ENCODE measurements at places on chromosomes 5 and 9.

DNA sequence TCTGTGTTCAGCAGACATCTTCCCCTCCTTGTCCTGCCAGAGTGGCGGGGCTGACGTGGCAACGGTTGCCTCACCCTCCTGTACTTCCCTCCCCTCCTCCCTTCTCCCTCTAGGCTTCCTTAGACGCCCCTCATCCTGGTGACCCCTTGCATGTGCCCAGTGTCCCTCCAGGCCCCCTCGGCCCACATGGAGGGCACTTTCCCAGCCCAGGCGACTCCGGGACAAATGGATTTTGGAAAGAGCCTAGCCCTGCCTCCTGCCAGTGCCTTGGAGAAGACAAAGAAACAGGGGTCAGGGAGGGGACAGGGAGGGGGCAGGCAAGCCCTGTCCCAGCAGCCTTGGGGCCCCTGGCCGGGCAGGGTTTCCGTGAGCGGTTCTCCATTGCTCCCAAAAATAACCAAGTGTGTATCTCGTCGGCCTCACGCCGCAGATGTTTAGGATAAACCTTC is 38.3 kb upstream of the NEURL1B start:
- no peak for DNase-seq

DNA sequence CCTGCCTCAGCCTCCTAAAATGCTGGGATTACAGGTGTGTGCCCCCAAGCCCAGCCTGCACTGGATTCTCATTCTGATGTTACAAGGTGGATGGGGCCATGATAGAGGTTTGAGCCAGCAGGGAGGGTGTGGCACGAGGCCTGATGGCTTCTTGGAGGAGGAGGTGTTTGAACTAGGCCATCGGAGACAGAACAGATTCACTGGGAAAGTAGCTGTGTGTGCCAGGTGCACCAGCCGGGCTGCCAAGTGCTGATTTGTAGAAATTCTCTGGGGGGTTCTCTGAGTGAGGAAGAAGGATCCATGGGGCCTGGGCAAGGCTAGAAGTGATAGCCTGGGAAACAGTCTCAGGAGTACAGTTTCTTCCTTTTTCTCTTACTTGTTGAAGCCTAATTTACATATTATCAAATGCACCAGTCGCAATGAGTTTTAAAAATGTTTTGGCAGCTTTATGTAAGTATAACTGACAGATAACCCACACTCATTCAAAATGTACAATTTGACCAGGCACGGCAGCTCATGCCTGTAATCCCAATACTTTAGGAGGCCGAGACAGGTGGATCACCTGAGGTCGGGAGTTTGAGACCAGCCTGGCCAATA is 31.1 kb upstream of the STXBP1 start:
- DNase-seq: no peak

DNA sequence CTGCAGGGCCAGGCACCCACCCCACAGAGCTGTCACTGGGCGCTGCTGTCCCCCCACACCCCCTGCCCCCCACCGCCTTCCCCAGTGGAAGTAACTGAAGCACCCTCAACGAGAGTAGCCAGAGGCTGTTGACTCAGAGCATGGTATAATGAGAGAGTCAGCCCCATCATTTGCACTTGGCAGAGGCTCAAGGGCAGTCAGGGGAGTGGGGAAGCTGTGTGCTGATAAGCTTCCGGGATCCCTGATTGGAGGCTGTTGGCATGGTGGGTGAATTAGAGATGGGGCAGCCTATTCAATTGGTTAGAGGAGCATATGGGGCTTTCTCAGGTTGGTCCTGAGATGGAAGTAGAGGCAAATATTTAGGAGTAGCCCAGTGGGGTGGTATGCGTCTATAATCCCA is 77.1 kb upstream of the GOLM1 start:
- no peak for DNase-seq

GRCh38 chr5:19547640-19548039 is 440.4 kb downstream of the CDH18 start:
- no peak for DNase-seq

GRCh38 chr9:128940946-128941755 is 6.3 kb downstream of the DOLK start:
- no peak for DNase-seq

GRCh38 chr9:69030851-69031645 is 4.5 kb upstream of the FXN start:
- DNase-seq: no peak

GRCh38 chr5:174514983-174515394 is 209.4 kb upstream of the MSX2 start:
- DNase-seq: no peak

GRCh38 chr5:126808521-126808988 is 31.6 kb downstream of the LMNB1 start:
- no peak for DNase-seq

DNA sequence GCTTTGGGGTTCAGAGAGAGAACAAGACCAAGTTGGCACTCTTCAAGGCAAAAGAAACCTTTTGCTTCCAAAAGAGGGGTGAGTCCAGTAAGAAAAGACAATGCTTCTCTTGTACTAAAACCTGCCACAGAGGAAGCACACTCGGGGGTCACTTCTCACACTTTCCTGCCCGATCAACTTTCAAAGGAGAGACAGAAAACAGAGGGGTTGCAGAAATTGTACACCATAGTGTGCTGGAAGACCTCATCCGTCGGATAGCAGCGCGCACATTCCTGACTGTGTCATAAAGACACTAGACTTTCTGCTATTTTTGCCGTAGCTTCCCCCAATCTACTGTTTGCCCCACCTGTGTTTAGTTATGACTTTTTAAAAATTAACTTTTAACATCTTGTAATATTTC is 66.9 kb downstream of the OR2K2 start:
- DNase-seq: no peak

DNA sequence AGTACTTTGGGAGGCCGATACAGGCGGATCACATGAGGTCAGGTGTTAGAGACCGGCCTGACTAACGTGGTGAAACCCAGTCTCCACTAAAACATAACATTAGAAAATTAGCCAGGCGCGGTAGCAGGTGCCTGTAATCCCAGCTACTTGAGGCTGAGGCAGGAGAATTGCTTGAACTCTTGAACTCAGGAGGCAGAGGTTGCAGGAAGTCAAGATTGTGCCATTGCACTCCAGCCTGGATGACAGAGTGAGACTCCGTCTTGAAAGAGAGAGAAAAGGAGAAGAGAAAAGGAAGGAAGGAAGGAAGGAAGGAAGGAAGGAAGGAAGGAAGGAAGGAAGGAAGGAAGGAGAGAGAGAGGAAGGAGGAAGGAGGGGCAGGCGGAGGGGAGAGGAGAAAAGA is 45.1 kb downstream of the MYO10 start:
- no peak for DNase-seq

- no peak for DNase-seq
These were observed 87.6 kb downstream of the ADRB2 start for GRCh38 chr5:148913985-148914431.

- DNase-seq: no peak
These were observed 50.4 kb downstream of the TRIO start for GRCh38 chr5:14193496-14193895.

- no peak for DNase-seq
These were observed 680 bp downstream of the GPX8 start for GRCh38 chr5:55160493-55161209.

DNA sequence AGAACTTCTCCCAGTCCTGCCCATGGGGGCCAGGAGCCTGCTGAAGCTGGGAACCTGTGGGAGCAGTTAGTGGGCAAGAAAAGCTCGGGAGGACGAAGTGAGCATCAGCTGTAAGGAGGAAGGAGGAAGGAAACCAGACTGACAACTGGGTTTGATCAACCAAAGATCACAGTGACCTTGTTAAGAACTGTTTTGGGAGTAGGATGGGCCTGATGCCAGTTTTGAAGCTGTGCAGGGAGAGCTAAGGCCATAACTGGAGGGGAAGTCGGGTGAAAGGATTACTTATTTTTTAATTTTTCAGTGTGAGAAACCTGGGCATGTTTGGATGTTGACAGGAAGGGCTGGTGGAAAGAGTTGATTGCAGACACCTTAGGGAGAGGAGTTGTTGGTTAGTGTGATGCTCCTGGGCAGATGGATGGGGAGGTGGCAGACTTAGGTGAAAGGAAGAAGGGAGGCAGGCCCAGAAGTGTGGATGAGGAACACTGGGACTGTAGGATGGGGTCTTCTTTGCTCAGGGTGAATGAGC is 58.3 kb upstream of the KLF4 start:
- DNase-seq: no peak

- no peak for DNase-seq
These were observed 37.0 kb downstream of the DMRTA1 start for GRCh38 chr9:22483528-22484070.

GRCh38 chr5:389891-390622 is 52.9 kb upstream of the EXOC3 start:
- DNase-seq: no peak

- no peak for DNase-seq
These were observed 9.7 kb downstream of the NOL8 start for GRCh38 chr9:92315456-92315855.

GRCh38 chr9:93198117-93198837 is 14.3 kb downstream of the WNK2 start:
- DNase-seq: no peak

DNA sequence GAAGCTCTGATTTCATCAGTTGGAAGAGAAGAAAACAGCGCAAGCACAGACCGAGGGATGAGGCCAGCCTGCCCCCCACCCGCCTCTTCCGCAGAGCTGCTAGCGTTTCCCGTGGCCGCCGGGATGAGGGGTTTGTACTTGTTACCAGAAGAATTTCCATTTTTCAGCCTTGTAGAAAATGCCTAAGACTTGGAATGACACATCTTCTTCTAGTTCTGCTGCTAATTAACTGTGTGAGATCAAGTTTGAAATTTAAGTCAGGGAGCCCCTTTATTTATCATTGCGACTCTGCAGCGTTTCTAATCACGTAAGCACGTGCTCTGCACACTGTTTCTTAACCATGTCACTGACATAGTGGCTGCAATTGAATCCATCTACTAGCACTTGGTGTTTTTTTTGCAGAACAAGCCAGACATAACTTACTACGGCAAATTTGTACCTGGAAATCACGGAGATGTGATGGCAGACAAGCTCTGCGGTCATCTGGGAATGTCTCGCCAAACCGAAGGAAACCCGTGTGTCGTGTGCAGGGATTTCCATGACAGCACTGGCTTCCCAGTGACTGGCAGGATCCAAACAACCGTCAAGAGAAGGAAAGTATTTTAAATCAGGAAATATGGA is 41.8 kb upstream of the ROR2 start:
- no peak for DNase-seq

DNA sequence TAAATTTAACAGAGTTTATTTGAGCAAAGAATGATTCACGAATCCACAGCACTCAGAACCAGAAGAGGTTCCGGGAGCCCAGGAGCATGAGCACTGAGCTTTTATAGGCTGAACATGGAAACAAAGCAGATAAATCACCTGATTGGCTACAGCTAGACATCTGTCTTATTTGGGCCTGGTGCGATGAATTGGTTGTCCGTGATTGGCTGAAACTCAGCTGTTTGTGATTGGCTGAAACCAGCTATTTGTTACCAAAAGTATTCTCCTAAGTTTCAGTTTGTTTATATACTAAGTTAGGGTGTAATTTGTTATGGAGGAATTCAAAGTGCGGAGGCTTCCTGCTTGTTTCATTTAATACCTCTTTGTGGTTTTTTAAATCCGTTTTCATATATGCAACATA is 15.8 kb upstream of the LCP2 start:
- no peak for DNase-seq

- no peak for DNase-seq
These were observed 70.4 kb downstream of the CRB2 start for GRCh38 chr9:123426406-123426805.

- DNase-seq: no peak
These were observed 163.1 kb downstream of the PBX3 start for GRCh38 chr9:125910286-125910685.

DNA sequence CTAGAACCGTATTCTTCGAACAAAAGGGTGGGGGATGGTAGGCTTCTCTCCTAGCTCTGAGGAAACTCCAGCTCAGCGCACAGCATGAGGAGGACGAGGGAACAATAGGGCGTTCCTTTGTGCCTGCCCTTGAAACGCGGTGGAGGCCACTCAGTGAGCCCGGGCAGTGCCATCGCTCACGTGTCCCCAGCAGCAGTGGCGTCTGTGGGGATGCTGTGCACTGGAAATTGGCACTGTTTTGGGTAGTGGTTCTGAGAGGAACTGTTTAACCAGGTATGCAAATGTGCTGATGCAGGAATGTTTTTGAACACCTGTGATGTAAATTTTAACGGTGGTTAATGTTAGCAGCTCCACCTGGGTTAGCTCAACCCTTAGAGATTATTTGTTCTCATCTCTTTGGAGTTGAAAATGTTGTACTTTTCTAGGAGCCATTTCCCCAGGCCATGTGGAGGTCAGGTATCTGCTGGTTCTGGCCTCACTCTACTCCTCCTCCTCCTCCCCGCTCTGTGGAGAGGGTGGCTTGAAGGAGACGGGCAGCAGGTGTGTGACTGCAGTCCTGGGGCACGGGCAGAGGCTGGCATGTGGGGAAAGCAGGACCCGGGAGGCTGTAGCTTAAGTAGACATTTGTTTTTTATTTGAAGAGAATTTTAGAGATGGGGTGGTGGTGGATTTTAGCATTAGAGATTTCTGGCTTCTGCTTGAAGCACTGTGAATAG is 48.3 kb downstream of the EHMT1 start:
- no peak for DNase-seq

DNA sequence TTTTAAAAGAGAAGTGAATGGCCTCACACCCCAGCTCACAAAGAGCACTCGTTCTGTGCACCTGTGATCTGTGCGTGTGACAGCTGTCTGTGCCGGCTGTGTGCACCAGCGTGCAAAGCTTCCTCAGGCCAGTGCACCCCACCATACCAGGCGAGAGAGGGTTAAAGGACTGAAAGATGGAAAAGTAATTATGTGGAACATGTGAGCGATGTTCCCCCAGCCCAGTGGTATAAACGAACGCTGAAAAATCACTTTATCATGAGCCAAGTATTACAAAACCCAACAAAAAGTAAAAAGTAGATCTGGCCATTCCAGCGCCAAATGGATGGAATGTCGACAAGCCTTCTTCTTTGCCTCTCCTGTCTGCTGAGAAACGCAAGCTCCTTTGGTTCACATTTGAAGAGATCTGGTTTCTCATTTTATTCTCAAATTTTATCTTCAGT is 53.7 kb downstream of the IPPK start:
- no peak for DNase-seq

- DNase-seq: no peak
These were observed 16.1 kb downstream of the AHRR start for GRCh38 chr5:337563-338130.

GRCh38 chr5:165497707-165498106 is 1992.3 kb downstream of the MAT2B start:
- no peak for DNase-seq

- DNase-seq: no peak
These were observed 8.5 kb downstream of the SPINK9 start for GRCh38 chr5:148343603-148344487.

DNA sequence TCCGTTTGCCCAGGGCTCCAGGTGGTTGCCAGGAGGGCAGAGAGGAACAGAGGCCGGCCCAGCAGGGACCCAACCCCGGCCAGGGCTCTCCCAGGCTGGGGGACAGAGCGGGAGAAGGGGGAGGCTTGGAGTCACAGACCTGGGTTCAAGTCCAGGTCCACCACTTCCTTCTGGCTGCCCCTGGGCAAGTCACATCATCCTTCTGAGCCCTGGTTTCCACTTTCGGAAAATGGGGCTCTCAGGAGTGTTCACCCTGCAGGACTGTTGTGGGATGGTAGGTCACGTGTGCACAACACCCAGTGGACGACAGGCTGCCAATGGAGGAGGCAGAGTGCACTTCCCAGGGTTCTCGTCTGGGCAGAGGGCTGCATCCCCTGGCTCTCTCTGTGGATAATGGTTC is 245.4 kb downstream of the PBX3 start:
- DNase-seq: no peak

All from activated CD8-positive, alpha-beta memory T cell treated with anti-CD3 and anti-CD28 coated beads for 48 hours (primary cell).